ENCODE measurements at places on chromosomes 16 and 17. TPM values are rescaled to one million over a fixed set of nuclear protein-coding genes. Genes with fewer than 3 reads are reported as not detected.

DNA sequence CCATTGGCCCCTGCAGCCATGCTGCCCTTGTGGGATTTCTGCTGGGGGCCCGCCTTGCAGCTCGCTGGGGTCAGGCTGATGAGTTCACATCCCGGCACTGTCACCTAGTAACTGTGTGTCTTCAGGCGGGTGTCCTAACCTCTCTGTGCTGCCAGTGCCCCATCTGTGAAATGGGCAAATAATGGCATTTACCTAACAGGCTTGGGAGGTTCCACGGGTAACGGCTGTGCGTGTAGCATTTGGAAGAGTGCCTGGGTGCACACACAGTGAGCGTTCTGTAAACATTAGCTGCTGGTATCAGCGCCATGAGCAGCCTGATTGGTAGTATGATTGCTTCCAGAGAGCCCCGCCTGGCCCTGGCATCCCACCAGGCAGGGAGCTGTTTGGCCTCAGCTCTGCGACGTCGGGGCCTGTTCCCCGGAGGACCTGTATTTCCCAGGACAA, 167.3 kb upstream of the GSE1 start:
- peaks cover 24% of the 10 kb centered on the region for H3K4me1 ChIP-seq
- peaks cover 5% of the 10 kb centered on the region for H3K27me3 ChIP-seq
- no peaks in the 10 kb centered on the region for H3K36me3 ChIP-seq
- H3K4me3 ChIP-seq: no peak overlapping the region

- no peaks in the 10 kb centered on the region for H3K4me1 ChIP-seq
- H3K4me3 ChIP-seq: no peak overlapping the region
- no peak overlapping the region for H3K27ac ChIP-seq
- no peaks in the 10 kb centered on the region for H3K27me3 ChIP-seq
- no peak for DNase-seq
Measured at GRCh38 chr17:14581186-14581830, 280.4 kb downstream of the HS3ST3B1 start.

GRCh38 chr16:72991211-72991610, 56.7 kb downstream of the ZFHX3 start:
- DNase-seq: no peak
- no peaks in the 10 kb centered on the region for H3K4me1 ChIP-seq
- H3K27ac ChIP-seq: no peak overlapping the region
- H3K36me3 ChIP-seq: no peaks in the 10 kb centered on the region
- no peaks in the 10 kb centered on the region for H3K27me3 ChIP-seq

DNA sequence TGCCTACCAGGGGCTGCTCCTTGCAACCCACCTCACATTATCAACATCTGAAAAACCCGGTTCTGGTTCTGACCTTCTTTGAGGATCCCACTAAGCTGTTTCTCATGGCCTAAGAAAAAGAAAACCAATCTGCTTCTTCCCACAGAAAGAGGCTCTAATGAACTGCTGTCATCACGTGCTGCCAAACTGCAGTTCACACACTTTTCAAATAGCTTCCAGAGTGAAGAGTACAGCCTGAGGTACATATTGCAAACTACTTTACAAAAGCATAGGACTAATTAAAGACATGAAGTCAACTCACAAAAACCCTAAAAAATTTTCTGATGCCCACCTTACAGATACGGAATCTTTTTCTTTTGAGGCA, 36.7 kb downstream of the SMG6 start:
- peak overlapping the region; percentile 90 for H3K27ac ChIP-seq
- H3K36me3 ChIP-seq: peaks cover 1% of the 10 kb centered on the region
- DNase-seq: no peak
- no peaks in the 10 kb centered on the region for H3K27me3 ChIP-seq
- H3K4me3 ChIP-seq: no peak overlapping the region

DNA sequence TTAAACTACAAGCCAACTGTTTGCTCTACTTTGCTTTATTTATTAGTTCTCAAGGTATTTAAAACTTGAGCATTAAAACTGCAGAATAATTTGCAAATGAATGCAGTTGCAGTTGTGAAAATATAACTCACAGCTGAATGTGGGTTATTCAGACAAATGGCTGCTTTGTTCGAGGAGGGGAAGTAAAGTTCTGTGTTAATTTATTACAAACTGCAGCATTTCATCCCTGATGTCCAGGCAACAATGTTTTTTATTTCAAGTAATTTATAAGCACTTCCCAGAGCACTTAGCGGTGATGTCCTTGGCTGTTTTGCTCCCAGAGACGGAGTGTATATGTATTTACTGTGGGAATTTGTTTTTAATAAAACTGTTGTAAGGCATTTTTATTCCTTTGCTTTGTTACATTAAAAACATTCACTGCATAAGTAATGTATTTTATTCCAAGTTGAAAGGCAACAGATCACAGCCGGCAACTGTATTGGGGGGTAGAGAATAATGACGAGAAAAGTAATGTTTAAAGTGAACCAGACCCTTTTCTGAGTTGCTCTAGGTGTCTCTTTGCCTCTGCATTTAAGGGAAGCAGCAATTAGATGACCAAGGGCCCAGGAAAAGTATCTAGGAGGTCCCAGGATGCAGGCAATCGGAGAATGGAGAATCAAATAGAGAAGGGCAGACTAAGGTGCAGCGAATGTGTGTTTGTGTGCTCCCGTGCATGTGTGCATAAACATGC, 291.2 kb upstream of the SALL1 start:
- H3K27ac ChIP-seq: no peak overlapping the region
- no peak overlapping the region for H3K4me3 ChIP-seq
- no peaks in the 10 kb centered on the region for H3K4me1 ChIP-seq
- no peaks in the 10 kb centered on the region for H3K27me3 ChIP-seq
- no peaks in the 10 kb centered on the region for H3K36me3 ChIP-seq
- no peak for DNase-seq

GRCh38 chr17:80789356-80789902, 202.2 kb upstream of the CHMP6 start:
- peaks cover 17% of the 10 kb centered on the region for H3K4me1 ChIP-seq
- DNase-seq: no peak
- peak overlapping the region; percentile 63 for H3K27ac ChIP-seq
- no peaks in the 10 kb centered on the region for H3K36me3 ChIP-seq
- no peak overlapping the region for H3K4me3 ChIP-seq
- no peaks in the 10 kb centered on the region for H3K27me3 ChIP-seq

GRCh38 chr16:72590151-72590937, 418.4 kb upstream of the PMFBP1 start:
- no peaks in the 10 kb centered on the region for H3K36me3 ChIP-seq
- H3K27ac ChIP-seq: peak overlapping the region; percentile 86
- no peaks in the 10 kb centered on the region for H3K27me3 ChIP-seq
- peak overlapping the region; percentile 10 for H3K4me3 ChIP-seq
- H3K4me1 ChIP-seq: peaks cover 28% of the 10 kb centered on the region

GRCh38 chr17:77556383-77557061, 402.0 kb upstream of the TNRC6C start:
- H3K27me3 ChIP-seq: no peaks in the 10 kb centered on the region
- H3K4me1 ChIP-seq: peaks cover 8% of the 10 kb centered on the region
- no peak for DNase-seq
- no peak overlapping the region for H3K27ac ChIP-seq
- no peaks in the 10 kb centered on the region for H3K36me3 ChIP-seq

GRCh38 chr17:81189670-81190530, 23.9 kb upstream of the AATK start:
- no peaks in the 10 kb centered on the region for H3K27me3 ChIP-seq
- H3K4me3 ChIP-seq: no peak overlapping the region
- no peaks in the 10 kb centered on the region for H3K4me1 ChIP-seq

DNA sequence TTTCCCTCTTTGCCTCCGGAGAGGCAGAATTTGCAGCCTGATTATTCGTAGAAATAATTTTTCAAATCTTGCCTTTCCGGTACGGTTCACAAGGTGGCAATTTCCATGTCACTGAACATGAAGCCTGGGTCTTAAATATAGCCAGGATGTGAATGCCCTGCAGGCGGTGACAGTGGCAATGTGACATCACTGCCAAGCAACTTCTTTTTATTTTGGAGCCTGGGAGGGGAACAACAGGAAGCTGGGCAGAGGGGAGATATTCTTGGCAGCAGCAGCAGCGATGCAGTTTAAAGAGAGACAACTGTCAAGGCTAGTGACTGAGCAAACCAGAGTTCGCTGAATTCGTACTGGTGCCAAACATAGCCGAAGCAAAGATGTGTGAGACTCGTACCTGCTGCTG, 171.1 kb downstream of the SNX29 start:
- H3K4me3 ChIP-seq: no peak overlapping the region
- peaks cover 40% of the 10 kb centered on the region for H3K36me3 ChIP-seq
- peak overlapping the region; percentile 15 for H3K27ac ChIP-seq
- peaks cover 36% of the 10 kb centered on the region for H3K4me1 ChIP-seq

DNA sequence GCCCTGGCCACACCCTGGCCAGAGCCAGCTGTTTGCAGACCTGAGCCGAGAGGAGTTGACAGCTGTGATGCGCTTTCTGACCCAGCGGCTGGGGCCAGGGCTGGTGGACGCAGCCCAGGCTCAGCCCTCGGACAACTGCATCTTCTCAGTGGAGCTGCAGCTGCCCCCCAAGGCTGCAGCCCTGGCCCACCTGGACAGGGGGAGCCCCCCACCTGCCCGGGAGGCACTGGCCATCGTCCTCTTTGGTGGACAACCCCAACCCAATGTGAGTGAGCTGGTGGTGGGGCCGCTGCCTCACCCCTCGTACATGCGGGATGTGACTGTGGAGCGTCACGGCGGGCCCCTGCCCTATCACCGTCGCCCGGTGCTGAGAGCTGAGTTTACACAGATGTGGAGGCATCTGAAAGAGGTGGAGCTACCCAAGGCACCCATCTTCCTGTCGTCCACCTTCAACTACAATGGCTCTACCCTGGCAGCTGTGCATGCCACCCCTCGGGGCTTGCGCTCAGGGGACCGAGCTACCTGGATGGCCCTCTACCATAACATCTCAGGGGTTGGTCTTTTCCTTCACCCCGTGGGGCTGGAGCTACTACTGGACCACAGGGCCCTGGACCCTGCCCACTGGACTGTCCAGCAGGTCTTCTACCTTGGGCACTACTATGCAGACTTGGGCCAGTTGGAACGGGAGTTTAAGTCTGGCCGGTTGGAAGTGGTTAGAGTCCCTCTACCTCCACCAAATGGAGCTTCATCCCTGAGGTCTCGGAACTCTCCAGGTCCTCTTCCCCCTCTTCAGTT, 578 bp downstream of the AOC2 start:
- H3K27ac ChIP-seq: no peak overlapping the region
- H3K4me1 ChIP-seq: no peaks in the 10 kb centered on the region
- no peak overlapping the region for H3K4me3 ChIP-seq
- no peaks in the 10 kb centered on the region for H3K27me3 ChIP-seq
- DNase-seq: no peak

- H3K27ac ChIP-seq: no peak overlapping the region
- no peak for DNase-seq
- H3K4me3 ChIP-seq: no peak overlapping the region
- H3K4me1 ChIP-seq: peaks cover 15% of the 10 kb centered on the region
Measured at GRCh38 chr17:80826955-80827645, 164.5 kb upstream of the CHMP6 start.

DNA sequence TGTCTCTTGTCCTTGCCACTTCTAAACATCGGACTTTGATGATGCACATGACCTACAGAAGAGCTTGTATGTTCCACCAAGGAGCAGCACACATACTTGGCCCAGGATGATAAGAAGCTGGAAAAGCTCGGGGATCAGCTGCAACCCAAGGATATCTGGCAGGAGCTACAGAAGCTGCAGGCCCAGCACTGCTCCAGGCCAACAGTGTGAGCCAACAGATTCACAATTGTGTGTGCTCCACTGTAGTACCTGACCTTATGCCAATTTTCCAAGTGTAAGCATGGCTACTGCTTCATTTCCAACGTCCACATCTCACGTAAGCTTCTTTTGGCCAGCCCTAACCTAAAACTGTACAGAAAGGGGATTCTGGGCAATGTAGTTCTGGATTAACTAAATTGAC, 83.4 kb downstream of the COX10 start:
- no peak overlapping the region for H3K27ac ChIP-seq
- no peaks in the 10 kb centered on the region for H3K4me1 ChIP-seq
- no peaks in the 10 kb centered on the region for H3K36me3 ChIP-seq
- no peaks in the 10 kb centered on the region for H3K27me3 ChIP-seq
- no peak for DNase-seq

- H3K27me3 ChIP-seq: peaks cover 7% of the 10 kb centered on the region
- H3K36me3 ChIP-seq: no peaks in the 10 kb centered on the region
- H3K27ac ChIP-seq: no peak overlapping the region
- H3K4me3 ChIP-seq: no peak overlapping the region
- no peak for DNase-seq
- H3K4me1 ChIP-seq: peaks cover 12% of the 10 kb centered on the region
Measured at GRCh38 chr17:36653856-36654255, 52.5 kb downstream of the MRM1 start.

DNA sequence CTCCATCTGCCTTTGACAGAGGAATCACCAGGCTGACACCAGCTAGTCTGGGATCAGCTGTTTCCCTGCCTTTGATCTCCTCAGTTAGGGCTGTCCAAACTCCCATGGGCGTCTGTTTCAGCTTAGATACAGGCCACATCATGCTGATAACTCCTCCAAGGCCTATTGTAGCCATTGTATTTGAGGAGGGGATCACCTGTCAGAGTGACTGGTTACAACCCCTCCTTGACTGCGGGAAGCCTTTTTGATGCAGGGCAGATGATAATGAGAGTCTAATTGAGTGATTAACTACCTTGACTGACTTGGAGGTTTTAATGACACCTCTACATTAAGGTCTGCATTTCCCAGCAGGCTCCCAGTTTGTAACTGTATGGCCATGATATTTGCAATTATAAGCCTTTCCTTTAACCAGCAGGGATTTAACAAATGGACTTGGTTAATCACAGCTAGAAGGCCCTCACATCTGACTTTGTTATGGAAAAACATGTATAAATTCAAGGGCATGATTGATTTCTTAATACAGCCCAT, 863.5 kb downstream of the KCNJ2 start:
- H3K27me3 ChIP-seq: no peaks in the 10 kb centered on the region
- no peaks in the 10 kb centered on the region for H3K36me3 ChIP-seq
- H3K4me1 ChIP-seq: no peaks in the 10 kb centered on the region

GRCh38 chr17:82030470-82031302, 792 bp upstream of the RAC3 start:
- peaks cover 21% of the 10 kb centered on the region for H3K4me1 ChIP-seq
- DNase-seq: peak; percentile 86
- H3K36me3 ChIP-seq: no peaks in the 10 kb centered on the region
- H3K27ac ChIP-seq: no peak overlapping the region
- no peaks in the 10 kb centered on the region for H3K27me3 ChIP-seq
- H3K4me3 ChIP-seq: peak overlapping the region; percentile 59

IRX3 gene
- total RNA-seq: not detected

HBQ1 gene
- not detected for total RNA-seq

CDH13 gene
- total RNA-seq: not detected

PRCD gene
- 34.4 TPM for total RNA-seq

MGAT5B gene
- total RNA-seq: 41.4 TPM

NEUROD2 gene
- not detected for total RNA-seq

ZPBP2 gene
- total RNA-seq: 1.7 TPM

NPB gene
- total RNA-seq: 0.24 TPM

NLGN2 gene
- 3.4 TPM for total RNA-seq

SALL1 gene
- total RNA-seq: not detected

DOC2A gene
- not detected for total RNA-seq

TEX19 gene
- not detected for total RNA-seq

TM4SF5 gene
- not detected for total RNA-seq
